ENCODE measurements at places on chromosomes 12 and 14.

- no peak for DNase-seq
These were observed 38.4 kb downstream of the IFNG start for GRCh38 chr12:68121143-68121542.

DNA sequence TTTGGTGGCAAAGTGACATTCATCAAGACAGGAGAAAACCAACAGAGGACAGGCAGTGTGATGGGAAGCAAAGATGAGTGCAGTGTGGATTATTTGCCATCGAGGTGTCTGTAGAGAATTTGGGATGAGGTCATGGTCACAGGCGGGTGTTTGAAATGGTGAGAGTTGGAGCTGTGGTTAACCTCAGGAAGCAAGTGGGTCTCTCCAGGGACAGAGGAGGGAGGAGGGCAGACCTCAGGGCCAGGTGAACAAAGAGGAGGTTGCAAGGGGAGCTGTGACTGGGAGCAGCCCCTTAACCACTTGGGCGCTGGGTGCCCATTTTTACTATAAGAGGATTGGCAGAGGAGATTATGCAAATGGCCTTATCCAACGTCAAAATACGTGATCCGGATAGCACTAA lies 7.0 kb downstream of the FZD10 start:
- no peak for DNase-seq

- DNase-seq: no peak
These were observed 28.8 kb upstream of the MANSC4 start for GRCh38 chr12:27808841-27809240.

DNA sequence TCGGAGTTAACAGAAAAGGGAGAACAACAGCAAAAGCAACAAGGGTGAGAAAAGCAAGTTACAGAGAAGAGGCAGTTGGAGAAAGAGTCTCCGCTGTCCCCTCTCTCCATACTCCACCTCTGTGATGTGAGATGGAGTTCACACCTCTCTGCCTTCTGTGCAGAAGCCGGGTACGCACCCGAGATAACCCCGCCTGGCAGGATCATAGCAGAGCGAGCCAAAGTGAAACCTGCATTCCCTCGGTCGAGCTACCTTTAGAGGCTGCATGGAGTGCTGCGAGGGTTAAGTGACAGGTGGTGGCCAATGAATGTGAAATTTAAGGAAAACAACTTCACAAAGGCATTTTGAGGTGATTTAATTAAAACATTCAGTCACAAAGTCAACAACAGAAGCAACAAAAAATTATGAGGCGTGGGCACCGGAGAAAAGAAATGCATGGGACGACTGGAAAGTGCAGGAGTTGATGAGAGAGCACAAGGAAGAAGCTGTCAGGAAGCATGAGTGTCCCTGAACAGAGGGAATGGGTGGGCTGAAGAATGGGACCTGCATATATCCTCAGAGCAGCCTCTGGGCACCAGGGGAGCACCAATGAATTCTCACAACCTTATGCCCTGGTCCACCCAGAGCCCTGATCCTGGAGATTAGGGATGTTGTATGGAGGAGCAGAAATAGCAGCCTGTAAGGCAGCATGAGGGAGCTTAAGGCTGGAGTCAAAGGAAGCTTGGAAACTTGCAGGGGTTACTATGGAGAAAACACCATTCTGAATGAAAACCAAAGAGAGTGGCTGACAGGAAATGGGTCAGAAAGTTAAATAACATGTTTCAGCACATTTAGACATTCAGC lies 208.3 kb downstream of the EMP1 start:
- DNase-seq: no peak

GRCh38 chr12:99997806-99998205 lies 13.1 kb upstream of the ANKS1B start:
- DNase-seq: no peak

DNA sequence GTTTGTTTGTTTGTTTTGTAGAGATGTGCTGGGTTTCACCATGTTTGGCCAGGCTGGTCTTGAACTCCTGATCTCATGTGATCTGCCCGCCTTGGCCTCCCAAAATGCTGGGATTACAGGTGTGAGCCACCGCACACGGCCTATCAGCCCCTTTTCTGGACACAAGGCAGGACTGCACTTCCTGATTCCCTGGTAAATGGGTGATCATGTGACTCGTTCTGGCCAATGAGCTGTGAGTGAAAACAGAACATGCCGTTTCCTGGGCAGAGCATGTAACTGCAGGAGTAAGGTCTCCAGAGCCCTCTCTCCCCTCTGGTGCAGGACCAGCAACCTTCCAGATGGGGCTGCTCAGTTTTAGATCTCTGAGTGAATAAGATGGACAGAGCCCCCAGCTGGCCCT lies 92.7 kb downstream of the ITPK1 start:
- DNase-seq: no peak

DNA sequence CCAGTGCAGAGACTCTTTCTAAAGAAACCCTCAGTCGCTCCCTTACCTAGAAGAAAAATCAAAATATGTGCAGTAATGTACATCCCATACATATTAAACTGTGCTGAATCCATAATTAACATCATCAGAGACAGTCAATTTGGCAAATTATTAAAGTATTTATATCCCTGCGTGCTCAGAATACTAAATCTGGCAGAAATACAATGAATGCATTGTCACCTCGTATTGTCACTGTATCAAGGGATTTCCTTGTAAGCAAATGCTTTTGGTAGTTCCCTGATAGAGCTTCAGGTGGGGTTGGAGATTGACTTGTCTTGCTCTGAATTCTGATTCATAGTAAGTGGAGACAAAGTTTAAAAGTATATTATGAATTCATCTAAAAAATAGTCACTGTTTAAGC lies 319.1 kb downstream of the PPFIA2 start:
- no peak for DNase-seq

DNA sequence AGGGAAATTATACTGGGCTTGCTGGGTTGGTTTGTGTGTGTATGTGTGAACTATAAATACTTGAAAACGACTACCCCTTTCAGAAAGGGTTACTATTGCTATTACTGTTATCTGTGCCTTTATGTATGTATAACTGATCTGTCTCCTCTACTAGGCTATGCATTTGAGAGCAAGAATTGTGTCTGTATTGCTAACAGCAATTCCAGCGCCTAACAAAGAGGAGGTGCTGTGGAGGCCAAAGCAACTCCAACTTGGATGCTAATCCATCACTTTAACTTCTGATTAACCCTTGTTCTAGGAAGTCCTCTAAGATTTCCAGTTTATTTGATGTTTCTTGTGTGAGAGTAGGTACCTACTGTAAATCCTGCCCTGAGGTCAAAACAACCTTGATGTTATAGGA lies 313.9 kb downstream of the PCNX1 start:
- no peak for DNase-seq

GRCh38 chr12:726281-727140 lies 25.9 kb upstream of the WNK1 start:
- DNase-seq: no peak

DNA sequence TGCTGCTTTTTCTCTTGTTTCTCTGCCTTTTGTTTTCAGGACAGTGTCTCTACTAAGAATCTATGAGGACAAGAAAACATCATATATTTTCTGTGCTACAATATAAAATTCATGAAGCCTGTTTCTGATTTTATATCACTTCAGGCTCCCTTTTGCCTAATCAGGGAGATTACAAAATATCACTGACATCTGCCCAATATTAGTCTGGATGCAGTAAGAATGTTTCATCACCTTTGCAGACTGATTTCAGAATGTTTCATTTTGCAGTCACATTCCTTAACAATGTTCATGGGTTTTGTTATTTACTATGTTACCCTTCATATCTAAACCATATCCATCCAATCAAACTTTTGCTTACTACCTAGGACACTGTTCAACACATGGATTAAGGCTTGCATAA lies 491 bp upstream of the CLEC6A start:
- DNase-seq: no peak

DNA sequence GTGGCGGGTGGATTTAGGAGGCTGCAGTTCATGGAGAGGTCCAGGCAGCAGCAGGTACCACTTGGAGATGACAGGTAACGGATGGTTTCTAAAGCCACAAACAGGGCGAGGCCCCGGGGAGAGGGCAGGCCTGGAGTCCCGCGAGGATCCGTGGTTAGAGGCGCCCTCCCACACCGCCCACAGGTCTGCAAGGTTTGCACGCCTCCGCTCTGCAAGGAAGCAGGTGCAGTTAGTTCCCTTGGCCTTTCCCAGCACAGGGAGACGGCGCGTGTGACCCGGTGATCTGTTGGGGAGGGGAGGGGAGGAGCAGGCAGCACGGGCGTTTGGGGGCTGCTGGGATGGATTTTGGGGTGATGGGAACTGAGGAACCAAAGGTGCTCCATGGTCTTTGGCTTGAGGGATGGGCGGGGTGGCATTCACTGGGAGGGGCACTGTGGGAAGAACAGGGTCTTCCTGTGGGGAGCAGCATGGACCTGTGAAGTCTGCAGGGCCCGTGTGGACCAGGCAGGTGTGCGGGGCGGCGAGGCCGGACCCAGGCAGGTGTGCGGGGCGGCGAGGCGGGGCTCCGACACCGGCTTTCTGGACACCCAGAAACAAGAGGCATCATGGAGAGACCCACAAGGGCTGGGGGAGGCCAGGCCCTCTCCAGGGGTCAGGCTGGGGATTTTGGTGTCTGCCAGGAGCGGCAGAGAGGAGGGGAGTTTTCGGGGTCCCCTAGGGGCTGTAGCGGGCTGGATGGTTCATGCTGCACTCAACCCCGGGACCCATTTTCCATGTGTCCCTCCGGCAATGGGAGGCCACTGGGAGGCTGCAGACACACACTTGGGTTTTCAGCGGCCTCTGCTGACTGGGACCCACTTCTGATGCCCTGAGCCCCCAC lies 29.1 kb downstream of the NOC4L start:
- DNase-seq: no peak

GRCh38 chr14:67733616-67734015 lies 31.9 kb downstream of the RDH12 start:
- DNase-seq: no peak

Data from hindlimb muscle (tissue), 1 donor.